ENCODE measurements at places on chromosomes 7 and 10. TPM values are rescaled to one million over a fixed set of nuclear protein-coding genes. Genes with fewer than 3 reads are reported as not detected.

GRCh38 chr7:47380325-47381133 lies 201.4 kb downstream of the TNS3 start:
- DNase-seq, result no peak

GRCh38 chr10:14740684-14741247 lies 33.9 kb downstream of the FAM107B start:
- no peak for DNase-seq

DNA sequence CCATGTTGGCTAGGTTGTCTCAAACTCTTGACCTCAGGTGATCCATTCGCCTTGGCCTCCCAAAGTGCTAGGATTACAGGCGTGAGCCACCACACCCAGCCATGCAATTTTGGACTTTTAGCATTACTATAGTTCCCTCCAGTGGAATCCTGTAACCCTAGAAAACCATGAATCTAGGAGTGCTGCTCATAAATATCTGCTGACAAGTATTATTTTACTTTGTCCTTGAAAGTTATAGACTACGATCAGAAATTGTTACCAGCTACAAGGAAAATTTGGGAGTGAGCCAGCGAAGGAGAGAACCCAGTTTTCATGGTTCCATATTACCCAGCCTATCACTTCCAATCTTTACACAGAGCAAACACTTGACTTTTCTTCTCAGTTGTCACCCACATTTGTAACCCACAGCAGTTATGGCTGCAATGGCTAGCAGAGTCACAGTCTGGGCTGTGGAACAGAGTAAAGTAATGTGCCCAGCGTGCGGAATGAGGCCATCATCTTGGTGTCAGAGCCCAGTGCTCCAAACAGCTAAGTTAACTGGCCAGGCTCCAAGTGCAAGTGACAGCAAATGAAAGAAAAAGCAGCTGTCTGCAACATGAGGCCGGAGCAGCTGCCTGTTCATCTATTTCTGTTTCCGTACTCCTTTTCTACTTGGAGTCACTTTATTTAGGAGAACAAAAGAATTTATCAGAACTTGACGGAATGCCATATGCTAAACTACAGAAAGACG lies 29.9 kb downstream of the ZC3HC1 start:
- no peak for DNase-seq

The CAPZA2 gene
- total RNA-seq, result 116 TPM

The FZD8 gene
- 0.93 TPM for total RNA-seq
